ENCODE measurements at places on chromosomes 1 and 21.
A peak's percentile ranks its signal among the peaks of the same experiment; 100 is the strongest.

DNA sequence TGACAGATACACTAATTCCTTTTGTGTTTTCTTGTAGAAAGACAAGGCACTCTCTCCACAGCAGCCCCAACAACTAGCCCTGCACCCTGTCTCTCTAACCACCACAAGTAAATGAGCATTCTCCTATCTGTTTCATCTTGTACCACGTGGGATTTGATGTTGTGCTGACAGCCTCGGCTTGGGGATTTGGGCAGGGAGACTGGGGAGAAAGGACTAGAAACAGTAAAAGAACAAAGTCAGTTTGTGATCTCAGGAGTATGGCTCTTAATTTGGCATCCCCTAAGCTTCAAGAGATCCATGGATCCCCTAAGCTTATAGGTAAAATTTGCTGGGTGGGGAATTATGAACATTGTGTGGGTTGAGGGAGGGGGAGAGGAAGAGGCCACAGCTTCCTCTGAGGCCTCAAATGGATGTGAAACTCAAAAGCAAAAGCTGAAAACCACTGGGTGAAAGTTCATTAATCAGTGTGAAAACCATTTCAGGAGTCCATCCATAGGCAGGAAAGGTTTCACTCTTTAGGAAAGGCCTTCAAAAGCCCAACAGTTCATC lies 3.1 kb downstream of the C1orf162 start:
- no peak for DNase-seq

DNA sequence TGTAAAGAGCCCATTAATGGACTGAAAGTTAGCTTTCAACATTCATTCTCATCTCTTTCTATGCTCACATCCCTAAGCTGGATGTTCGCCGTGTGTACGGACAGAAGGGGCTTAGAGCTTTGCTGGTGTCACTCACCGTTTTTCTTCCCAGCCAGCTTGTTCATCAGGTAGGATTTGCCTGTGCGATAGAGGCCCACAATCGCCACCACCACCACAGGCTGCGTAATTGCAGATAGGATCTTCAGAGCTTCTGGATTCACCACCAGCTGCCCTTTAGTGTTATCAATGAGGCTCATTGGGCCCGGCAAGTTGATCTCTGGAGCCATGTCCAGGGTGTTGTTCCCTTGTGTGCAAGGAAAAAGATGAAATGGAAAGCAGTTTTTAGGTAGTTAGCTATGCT lies 4.3 kb downstream of the GBP2 start:
- DNase-seq, result no peak

- DNase-seq, result no peak
These were observed 80.0 kb downstream of the S1PR1 start for GRCh38 chr1:101316799-101317198.

DNA sequence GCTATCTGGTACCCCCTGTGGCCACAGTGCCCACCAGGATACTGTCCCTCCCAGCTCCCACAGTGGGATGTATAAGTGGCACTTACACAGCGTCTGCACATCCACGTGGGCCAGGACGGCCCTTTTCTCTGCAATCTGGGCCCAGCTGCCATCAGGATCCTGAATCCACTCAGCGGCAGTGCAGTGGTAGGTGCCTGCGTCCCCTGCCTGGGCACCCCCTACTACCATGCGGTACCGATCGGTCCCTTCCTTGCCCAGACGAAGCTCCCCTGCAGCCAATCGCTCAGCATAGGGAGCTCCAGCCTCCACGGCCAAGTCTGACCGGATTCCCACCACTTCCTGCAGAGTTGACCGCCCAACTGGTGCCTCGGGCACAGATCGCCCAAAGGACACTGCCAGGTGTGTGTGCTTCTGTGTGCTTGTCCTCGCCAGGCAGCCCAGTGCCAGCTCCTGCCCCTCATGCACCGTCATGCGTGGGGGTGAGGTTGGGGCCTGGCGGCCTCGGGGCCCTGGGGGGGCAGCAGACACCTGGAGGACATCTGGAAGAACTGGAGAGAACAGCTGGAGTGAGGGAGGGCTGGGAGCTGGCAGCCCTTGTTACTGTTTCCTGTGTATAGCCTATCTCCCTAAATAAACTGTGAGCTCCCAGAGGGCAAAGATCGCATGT lies 4.7 kb downstream of the IGSF8 start:
- DNase-seq, result no peak

DNA sequence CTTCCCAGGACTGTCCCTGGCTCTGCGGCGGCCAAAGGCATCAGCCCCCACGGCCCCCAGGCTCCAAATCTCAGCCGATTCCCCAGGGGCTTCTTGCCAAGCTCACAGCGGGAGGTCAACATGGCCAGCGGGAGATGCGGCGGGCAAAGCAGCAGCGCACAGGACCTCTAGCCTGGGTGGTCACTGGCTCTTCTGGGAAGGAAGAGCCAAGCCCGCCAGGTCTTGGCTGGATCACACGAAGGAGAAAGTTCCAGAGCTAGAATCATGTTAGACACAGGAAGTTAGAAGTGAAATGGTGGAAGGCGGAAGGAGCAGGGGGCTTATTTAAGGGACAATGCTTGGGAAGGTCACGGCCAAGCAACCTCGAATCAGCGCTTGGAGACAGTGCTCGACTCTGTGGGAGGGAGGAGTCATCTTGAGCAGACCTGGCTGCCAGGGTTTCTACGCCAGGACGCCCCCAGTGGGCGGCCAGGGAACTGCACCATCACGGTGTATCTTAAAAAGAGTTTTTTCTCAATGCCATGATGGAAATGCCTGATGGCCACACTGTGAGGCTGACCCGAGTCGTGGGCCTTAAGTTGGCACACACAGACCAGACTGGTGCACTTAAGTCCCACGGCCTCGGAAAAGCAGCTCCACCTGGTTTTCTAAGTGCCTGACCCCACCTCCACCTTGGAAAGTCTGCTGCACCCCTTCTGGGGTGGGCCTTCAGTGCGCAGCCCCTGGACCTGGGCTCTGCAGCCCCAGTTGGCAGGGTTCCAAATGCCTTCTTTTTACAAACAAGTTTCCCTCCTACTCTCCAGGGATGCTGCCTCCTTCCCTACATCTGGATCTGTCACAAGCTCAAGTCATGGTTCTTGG lies 29.3 kb downstream of the SLC66A1 start:
- DNase-seq, result peak; percentile 73

DNA sequence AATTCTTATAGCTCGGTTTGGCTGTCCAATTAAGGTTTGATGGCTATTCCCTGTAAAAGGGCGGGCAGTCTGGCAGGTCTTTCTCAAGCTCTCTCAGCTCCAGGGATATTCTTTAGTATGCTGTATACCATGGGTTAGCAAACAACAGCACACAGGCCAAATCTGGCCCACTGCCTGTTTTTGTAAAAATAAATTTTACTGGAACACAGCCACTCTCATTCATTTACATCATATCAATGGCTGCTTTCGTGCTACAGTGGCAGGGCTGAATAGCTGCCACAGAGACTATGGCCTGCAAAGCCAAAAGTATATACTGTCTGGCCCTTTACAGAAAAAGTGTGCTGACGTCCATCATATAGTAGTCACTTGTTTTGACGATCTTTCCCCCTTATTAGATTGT lies 32.0 kb downstream of the MACO1 start:
- no peak for DNase-seq

GRCh38 chr1:95402780-95403179 lies 168.8 kb downstream of the RWDD3 start:
- no peak for DNase-seq

DNA sequence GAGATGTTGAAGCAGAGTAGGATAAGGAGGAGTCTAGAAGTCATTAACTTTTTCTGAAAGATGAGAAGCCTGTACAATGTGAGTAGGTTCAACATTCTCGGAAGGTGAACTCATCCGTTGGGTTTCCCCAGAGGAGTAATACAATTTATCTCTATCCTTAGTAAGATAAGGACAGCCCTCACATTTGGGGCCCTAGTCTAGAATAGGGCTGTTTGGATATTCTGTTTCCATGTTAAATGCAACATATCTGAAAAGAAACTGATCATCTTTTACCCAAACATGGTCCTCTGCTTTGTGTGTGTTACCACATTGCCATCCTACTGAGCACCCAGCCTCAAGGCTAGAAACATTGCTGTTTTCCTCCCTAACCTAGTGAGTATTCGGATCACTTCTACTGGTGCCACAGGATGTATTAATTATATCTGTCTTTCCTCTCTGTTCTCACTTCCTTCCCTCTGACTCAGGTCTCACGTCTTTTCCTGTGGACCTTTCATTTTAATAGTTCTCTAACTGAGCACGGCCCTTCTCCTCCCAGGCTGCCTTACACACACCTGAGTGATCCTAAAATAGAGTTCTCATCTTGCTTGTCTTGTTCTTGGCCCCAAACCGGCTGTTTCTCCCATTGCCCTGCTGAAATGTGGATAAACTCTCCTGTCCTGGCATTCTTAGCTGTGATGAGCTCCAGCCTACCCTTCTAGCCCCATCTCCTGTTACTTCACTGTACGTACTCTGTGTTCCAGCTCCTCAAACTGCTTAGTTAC lies 91.7 kb downstream of the CDC14A start:
- no peak for DNase-seq

- no peak for DNase-seq
These were observed 5.6 kb upstream of the SLC2A5 start for GRCh38 chr1:9075022-9075421.

DNA sequence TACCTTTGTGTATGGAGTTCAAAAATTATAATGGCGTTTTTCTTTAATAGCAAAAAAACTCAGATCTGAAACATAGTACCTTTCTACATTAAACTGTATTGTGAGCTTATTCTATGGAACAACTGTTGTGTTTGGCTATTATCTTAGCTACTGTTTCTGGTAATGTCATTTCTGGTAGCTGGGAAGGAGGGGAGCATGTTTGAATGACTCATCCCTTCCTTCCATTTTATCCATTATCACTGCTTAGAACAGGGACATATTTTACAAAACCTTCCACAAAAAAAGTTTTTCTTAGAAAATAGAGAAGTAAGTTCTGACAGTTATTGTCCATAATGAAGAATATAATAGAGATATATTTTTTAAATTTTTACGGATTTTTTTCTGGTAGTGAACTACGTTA lies 128.3 kb downstream of the NRDC start:
- no peak for DNase-seq

DNA sequence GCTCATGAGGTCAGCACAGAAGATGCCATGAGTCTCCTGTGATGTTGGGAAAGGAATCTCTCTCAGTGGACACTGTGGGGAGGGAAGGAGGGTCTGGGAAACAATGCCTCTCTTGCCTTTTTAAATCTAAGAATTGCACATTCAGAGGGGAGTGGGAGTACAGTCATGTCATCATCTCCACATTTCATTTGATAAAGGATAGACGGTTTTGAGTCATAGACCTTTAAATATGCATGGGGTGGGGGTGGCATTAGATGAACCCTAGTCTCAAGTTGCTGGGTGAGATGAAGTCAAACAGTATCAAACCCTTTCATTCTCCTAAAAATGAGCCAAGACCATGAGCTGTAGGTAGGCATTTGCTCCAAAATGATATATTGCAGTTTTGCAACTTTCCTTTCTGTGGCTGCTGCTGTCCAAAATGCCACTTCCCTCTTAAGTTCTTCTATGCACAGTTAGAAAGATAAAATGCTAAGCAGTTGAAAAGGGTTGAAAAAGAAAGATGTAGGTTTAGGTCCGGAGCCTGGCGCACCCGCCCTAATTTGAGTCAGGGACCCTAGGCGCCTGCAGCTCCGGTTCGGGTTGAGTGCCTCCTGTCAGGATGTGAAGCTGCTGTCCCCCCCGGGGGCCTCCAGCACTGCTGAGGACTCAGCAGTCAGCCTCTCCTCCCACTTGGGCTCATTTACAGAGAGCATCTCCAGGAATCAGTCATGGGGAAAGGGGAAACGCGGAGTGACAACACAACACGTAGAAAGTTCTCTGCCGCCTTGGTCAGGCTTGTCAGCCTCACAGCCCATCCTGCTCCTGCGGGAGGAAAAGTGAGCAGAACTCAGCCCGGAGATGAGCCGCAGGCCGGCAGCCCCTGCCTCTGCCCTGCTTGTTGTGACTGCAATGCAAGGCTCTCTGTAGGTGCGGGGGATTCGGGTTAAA lies 479.3 kb upstream of the RUNX1 start:
- DNase-seq, result no peak

DNA sequence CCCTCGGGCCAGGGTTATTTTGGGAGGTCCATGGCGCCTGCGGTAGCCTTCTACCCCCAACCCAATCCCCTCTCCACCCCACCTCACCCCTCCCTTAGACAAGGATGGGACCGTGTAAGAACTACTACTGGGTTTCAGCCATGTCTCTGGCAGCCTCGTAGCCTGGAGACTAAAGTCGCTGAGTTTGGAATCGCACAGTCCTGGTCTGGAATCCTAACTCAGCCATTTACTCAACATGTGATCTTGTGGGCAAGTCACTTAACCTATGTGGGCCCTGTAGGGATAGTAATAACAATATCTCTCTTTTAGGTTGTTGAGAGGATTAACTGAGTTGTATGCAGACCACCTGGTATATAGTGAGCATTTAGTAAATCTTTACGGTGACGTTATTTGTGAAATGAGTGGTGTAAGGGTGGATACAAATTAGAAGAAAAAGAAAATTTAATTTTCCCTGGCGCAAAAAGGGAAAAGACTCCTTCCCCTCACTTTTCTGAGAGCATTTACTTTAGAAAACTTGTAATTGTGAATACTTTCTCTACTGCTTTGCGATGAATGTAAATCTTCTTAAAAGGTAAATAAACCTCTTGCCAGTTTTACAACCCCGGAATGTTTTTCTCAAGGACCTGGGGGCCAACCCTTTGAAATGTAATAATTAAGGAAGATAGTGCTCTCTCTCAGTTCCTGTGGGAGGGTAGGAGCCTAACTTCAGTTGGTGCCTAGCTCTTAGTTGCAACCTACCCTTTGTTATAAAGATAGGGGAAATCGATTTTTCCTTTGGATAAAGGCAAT lies 615 bp upstream of the MRPS15 start:
- no peak for DNase-seq

- no peak for DNase-seq
These were observed 190.1 kb downstream of the HIVEP3 start for GRCh38 chr1:41728403-41729202.
